CD4-positive, alpha-beta T cell treated with Interleukin-2 at 100 ng/mL for 4 hours (primary cell): ENCODE measurements at places on chromosomes 5 and 9.

- no peak for DNase-seq
Measured at GRCh38 chr5:172284611-172284980, 1.0 kb upstream of the UBTD2 start.

- DNase-seq, result no peak
Measured at GRCh38 chr5:153969563-153969895, 69.2 kb downstream of the FAM114A2 start.

- no peak for DNase-seq
Measured at GRCh38 chr9:7791394-7791793, 8.2 kb downstream of the DMAC1 start.

- DNase-seq, result no peak
Measured at GRCh38 chr9:21677834-21678233, 124.6 kb upstream of the MTAP start.

DNA sequence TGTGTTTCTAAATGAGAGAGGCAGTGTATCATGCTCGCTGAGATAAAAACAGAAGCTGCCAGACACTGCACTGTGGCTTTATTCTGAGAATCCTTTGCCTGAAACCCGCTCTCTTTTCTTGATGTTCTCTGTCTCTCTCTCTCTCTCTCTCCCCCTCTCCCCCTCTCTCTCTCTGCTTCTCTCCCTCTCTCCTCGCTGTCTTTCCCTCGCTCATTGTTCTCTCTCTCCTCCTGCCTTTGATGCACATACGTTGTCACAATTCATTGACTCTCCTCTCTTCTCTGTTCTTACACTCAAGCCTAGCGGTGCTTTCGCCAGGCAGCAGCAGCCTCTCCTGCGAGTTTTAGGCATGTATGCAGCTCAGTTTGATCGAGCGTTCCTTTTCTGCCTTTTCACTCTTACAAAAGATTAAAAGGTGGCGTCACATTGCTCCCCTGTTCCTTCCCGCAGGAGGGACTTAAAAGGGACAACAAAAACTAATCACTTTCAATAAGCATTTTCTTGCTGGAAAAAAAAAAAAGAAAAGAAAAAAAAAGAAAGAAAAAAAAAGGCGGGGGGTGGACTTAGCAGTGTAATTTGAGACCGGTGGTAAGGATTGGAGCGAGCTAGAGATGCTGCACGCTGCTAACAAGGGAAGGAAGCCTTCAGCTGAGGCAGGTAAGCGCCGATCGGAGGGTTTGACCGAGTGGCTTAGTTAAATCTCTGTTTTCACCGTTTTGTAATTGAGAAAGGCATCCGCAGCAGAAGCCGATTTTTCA, 717.9 kb upstream of the WWC1 start:
- no peak for DNase-seq

- DNase-seq, result no peak
Measured at GRCh38 chr5:178382754-178383164, 150.2 kb upstream of the PHYKPL start.

DNA sequence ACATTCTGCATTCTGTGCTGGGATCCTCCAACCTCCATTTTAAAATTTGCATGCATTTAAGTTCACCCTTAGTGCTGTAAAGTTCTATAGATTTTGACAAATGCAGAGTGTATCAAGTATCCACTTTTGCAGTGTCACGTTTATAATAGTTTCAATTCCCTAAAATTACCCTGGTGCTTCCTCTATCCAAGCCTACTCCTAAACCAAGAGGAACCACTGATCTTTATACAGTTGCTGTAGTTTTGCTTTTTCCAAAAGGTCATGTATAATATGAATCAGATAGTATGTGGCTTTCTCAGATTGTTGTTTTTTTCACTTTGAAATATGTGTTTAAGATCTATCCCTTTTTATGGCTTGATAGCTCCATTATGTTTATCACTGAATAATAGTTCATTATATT, 468.4 kb upstream of the CDH6 start:
- no peak for DNase-seq

GRCh38 chr9:14517154-14517906, 175.9 kb downstream of the ZDHHC21 start:
- no peak for DNase-seq

GRCh38 chr5:177592010-177592834, at the start of gene TMED9:
Gene TMED9 (plus strand): TSS chr5:177592203. CDS start chr5:177592215, 12 bp downstream.
- DNase-seq, result peak; percentile 88

DNA sequence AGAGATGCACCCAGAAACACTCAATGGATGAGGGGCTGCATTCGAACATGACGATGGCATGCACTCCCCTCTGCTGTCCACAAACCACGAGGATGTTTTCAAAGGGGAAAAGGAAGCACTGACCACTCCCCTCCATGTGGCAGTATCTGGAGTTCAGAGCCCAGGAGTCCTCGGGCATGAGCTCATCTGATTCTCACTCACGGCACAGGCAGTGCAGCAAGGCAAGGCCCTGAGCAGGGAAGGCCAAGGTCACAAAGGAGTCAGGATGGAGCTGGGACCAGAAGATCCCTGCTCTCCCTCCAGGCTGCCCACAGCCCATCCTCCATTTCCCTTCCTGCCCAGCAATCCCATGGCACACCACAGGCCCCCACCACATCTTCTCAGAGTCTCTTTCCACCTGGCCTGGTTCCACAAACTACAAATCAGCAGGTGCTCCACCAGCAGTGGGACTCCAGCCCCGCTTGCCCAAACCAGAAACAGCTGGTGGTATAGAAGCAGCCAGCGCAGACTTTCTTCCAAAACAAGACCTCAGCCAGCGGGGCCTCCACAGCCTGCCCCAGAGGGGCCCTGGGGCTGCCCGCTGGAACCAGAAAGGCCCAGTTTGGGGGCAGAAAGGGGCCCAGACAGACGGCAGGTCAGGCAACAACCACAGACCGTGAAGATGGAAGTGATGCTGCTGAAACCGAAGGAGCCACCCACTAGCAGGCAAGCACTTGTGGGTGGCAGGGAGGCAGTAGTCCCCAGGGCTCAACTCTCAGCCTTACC, 12.2 kb downstream of the TNIP1 start:
- no peak for DNase-seq

GRCh38 chr5:74412066-74412465, 228.5 kb downstream of the ENC1 start:
- DNase-seq, result no peak

GRCh38 chr5:147857302-147858129, 21.0 kb upstream of the SCGB3A2 start:
- peak; percentile 42 for DNase-seq

DNA sequence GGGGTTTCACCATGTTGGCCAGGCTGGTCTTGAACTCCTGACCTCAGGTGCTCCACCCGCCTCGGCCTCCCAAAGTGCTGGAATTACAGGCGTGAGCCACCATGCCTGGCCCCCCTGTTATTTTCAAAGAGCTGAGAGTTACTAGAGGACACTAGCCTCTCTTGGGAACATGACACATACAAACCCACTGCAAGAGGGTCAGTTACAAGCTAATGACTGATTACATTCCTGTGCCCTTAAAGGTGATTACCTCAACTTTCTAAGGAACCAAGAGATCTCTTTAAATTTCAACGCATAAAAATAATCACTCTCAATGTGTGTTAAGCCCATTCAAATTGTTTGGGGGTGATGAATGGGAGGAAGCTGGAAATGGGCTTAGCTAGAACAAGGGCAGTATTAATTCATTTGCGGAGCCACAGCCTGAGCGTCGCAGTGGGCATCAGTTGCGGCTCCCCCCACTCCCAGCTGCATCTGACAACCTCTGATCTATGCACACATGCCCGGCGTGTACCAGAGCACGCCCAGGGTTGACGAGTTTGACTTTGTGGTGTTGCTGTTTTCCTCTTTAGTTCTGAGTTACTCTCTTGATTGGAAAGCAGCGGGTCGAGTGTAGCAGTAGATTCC, 146.9 kb downstream of the GOLPH3 start:
- DNase-seq, result no peak

DNA sequence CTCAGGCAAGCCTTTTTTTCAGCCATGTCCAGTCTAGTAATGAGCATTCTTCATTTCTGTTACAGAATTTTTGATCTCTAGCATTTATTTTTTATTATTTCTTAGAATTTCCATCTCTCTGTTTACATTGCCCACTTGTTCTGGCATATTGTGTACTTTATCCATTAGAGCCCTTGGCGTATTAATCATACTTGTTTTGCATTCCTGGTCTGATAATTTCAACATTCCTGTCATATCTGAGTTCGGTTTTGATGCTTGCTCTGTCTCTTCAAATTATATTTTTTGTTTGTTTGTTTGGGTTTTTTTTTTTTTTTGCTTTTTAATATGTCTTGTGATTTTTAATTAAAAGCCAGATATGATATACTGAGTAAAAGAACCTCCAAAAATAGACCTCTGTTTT, 23.0 kb upstream of the JAK2 start:
- no peak for DNase-seq

GRCh38 chr5:33146881-33147280, 293.9 kb upstream of the TARS1 start:
- no peak for DNase-seq

DNA sequence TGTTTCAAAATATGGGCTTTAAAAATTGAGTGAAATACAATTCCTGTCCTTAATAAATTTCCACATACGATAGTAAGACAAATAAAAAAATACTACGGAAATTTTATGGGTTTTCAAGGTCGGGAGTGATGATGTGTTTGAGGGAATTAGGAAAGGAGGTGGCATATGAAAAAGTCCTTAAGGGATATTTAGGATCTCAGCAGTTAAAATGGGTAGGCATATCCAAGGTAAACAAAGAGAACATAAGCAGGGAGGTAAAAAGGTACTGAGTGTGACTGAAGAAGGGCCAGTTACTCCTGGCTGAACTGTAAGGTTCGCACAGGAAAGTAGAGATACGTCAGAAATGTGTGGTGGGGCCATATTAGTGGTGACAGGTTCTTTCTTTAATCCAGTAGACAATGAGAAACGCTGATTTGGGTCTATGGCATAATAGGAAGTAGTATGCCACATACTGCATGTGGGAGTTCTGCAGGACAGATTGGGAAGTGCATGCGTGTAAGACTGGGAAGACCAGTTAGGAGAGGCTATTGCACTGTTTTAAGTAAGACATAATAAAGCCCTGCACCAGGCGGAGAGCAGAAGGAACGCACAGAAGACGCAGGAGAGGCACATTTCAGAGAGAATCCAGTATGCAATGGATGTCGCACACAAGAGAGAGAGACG, 937 bp upstream of the HMGCR start:
- DNase-seq, result peak; percentile 15

GRCh38 chr5:25095261-25095660, 450.5 kb upstream of the CDH10 start:
- no peak for DNase-seq

DNA sequence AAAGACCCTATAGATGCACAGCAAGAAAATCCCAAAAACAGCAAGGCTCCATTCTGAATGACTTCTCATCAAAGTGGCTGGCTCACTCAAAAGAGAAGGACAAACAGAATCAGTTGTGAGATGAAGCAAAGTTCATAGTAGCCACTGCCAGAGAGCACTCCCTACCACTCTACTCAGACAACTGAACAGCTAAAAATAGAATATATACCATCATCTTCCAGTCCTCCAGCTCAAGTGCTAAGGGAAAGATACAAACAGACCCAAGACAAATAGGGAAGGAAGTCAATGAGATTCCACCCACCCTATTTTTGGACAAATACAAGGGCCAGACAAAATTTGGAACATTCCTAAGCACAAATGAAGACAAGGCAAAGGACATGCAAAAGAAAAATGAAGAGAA, 20.6 kb downstream of the GNAQ start:
- DNase-seq, result no peak

GRCh38 chr9:91255327-91255726, 106.4 kb downstream of the AUH start:
- DNase-seq, result no peak

DNA sequence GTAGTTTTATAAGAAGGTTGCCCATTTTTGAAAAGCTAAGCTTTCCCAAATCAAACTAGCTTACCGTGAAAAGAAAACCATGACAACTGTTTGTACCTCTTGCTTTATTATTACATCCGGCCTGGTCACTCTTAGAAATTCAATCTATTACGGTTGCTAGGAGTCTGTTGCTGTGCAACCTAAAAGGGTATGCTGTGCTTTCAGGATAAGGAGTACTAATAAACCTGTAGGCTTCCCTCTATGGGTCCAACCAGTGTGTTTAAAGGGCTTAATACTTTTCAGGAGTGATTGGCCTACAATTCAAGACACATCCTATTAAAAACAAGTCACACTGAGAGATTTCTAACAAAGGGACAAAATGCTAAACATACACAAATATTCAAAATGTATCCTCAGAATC, 27.1 kb downstream of the RFX3 start:
- DNase-seq, result no peak

DNA sequence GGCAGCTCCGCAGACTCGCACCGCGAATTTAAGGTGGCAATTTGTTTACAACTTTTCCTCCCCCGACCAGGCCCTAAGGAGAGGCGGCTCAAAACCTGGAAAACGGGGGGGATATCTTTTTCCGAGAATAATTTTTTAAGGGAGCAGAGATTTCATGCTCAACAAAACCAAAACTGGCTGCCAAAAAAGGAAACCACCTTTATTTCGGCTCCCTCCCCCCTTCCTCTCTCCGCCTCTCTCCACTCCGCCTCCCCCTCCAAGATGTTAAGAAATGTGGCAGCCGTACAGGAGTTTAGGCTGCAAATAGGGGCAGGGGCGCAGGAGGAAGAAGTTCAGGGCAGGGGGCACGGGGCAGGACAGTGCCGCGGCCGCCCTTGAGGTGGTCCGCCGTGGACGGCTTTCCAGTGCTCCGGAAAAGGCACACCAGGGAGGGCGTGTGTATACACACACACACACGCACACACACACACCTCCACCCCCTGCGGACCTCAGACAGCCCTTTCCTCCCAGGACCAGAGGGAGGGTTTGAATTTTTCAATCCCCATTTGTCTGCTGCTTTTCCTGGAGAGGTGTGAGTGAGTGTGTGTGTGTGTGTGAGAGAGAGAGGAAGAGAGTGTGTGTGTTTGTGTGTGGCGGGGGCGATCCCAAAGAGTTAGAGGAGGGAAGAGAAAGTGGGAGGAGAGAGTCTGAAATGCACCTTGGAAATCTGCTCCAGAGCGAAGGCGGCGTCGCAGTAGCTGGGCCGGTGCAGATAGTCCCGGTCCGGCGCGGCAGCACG, 9.1 kb downstream of the PTCH1 start:
- peak; percentile 46 for DNase-seq

GRCh38 chr5:79687889-79688288, 1.7 kb upstream of the CMYA5 start:
- DNase-seq, result no peak

- no peak for DNase-seq
Measured at GRCh38 chr9:93819905-93820304, 135.2 kb downstream of the BARX1 start.

- DNase-seq, result no peak
Measured at GRCh38 chr5:76720988-76721569, 5.2 kb downstream of the F2R start.

DNA sequence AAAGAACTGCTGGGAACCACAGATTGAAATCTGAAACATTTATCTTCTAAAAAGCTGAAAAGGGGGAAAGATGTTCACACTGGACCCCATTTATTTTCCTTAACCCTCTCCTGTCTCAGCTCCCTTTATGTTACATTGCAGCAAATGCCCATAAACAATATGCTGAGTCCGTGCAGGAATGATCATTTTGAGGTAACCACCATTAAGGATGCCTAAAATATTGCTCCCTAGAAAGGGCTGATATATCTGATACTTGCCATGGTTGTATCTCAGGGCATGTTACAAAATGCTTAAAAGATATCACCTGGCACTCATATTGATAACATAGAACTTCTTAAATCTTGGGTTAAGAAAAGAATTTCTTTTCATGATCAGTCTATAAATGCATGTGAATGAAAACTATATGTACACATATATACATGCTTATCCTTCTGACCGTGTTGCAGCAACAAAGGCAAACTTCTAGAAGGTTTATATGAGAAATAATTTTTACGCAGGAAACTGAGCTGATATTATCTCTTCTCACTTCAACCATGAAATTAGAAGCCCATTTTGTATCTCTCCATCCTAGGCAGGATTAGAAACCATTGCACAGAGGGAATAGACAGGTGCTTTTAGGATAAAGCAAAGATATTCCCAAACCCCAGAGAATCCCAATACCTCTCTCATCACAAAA, 362.7 kb upstream of the SLC30A5 start:
- no peak for DNase-seq
